Umbilical cord (tissue), 2 donors: ENCODE measurements at places on chromosomes 4 and X.
A peak's percentile ranks its signal among the peaks of the same experiment; 100 is the strongest.

GRCh38 chr4:51942833-51943215 is 77.3 kb downstream of the LRRC66 start:
- no peak for DNase-seq

- DNase-seq: no peak
Observed at GRCh38 chr4:76703123-76703490, 194.8 kb downstream of the SOWAHB start.

DNA sequence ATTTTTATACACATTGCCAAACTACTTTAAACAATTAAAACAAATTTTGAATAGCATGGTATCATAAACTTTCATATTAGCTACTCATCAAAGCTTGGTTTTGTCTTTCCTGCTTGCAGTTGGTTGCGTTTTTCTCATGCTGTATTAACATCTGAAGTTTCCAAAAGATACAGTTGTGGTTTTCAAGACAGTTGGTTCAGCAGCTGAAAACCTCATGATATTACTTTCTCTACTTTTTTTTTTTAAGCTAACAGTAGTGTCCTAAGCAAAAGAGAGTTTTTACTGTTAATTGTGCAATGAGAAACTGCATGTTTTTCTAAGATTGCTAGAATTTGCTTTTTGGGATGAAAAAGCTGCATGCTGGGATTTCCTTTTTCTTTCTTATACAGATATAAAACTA is 15.2 kb downstream of the RUFY3 start:
- no peak for DNase-seq

- DNase-seq: no peak
Observed at GRCh38 chrX:106247162-106247561, 79.1 kb downstream of the PWWP3B start.

- DNase-seq: no peak
Observed at GRCh38 chr4:37393321-37393720, 148.8 kb downstream of the NWD2 start.

DNA sequence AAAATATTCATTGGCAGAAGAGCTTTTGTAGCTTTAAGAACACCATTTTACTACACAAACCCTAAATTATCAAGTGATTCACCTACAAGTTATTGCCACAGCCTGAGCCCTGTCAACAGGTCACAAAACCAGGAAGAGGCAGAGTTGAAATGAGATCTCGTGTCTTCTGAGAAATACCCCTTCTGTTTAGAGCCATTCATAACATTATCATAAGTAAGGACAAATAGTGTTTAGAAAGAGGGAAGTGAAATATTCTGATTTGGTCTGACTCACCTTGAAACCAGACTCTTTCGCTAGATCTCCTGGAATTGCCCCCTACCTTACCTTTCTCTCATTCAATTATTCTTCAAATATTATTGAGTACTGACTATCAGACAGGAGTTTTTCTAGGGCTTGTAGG is 5.9 kb downstream of the ETDB start:
- DNase-seq: no peak

- DNase-seq: no peak
Observed at GRCh38 chr4:185189606-185190305, 14.0 kb downstream of the CFAP97 start.

- DNase-seq: no peak
Observed at GRCh38 chr4:67608027-67608426, 49.5 kb downstream of the STAP1 start.

DNA sequence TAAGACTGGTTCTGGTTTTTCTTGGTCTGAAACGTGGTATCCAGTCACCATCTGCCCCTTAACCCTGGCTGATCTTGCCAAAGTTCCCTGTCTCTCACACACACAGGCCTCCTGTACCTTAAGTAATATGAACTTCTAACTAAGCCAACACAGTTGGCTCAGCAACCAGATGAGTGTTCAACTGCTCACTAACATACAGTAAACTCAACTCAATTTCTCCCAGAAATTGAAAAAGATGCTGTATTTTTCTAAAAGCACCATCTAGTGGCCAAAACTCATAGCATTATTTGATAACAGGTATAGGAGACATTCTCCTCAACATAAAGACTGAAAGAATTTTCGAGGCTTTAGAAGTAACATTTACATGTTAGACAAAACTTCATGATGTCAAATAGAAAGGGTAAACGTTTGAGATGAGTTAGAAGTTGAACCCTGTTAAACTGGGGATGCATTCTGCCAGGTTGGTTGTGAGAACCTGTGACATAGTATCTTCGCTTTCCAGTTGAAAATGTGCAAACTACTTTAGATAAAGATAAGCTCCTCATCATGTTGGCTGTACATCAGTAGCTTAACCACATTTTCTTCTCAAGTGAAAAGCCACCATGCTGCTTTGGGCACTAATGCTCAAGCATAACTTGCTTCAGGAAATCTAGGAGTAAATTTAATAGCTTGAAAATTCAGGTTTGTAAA is 31.2 kb downstream of the CCNI start:
- DNase-seq: peak; percentile 67

DNA sequence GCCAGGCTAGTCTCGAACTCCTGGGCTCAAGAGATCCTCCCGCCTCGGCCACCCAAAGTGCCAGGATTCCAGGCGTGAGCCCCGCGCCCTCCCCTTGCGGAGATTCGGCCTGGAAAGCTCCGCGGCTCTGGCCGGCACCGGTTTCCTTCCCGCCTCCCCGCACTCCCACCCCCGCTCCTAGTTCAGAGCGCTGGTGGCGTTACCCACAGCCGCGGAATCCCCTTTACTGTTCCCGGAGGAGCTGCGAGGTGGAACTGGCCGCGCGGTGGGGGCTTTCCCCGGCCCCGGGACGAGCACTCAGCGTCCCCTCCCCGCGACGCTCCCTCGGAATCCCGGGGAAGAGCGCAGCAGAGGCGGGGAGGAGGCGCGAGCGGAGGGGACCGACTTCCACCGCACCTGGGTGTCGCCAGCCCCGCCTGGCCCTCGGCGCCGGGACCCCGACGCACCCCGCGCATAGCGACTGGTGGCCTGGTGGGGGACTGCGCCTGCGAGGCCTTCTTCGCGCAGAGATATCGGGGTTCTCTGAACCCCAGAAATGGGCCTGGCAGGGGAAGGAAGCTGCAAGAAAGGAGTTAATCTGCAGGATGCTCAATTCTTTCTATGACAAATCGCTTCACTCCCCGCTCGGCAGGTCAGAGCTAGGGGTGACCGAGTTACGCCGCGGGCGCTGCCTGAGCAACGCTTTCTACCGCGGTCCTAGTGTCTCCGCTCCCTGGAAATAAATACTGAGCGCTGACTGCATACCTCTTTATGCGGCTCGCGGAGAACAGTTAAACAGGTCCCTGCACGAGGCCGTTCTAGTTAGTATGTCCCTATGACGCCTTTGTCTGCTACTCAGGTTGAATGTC is 14.6 kb upstream of the SLC25A4 start:
- DNase-seq: no peak

DNA sequence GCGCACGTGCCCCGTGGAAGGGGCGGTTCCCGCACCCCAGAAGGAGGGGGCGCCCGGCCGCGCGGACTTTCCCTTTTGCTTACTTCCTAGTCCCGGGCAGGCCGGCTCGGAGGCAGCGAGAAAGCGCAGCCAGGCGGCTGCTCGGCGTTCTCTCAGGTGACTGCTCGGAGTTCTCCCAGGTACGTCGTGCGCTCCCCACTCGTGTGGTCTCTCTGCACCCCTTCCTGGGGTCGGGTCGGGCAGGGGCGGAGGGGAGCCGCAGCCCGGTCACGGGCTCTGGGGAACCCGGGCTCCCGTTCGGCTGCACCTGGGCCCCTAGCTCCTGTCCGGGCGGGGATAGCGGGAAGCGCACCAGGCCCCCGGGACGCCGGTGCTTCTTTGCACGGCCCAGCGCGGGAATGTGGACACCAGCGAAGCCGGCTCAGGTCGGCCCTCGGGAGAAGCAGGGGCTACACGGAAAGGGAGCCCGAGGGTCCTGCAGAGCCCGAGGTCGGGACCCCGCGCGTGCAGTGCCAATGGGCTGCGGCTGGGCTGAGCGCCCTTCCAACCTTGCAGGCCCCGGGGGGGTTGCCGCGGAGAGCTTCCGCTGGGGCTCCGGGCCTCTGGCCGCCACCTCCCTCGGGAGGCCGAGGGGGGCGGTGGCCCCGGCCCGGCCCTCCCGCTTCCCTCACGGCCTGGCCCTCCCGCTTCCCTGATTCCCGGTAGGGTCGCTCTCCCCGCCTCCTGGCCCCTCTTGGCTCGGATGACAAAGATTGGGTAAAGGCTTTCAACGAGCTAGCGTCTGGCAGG is at the start of gene TLR2:
Gene TLR2, plus strand, starts transcription at position 99 of the 789 bp plus-strand sequence. CDS start 18,628 bp downstream, outside the sequence.
- peak; percentile 45 for DNase-seq

DNA sequence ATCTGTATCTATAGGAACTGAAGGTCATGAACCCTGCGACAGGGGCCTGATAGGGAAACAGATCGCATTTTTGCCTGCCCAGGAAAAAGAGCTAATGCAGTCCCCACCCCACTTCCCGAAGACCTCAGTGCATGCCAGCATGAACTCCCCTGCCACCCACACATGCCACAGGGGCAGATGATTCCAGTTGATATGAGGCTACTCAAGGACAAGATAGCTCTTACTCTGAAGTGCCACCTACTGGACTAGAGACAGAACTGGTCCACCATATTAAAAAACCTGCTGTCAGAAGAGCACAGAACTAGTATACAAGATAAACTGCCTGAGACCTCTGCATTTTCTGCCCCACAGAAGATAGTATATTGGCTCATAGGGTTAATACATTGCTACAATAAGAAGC is 68.0 kb downstream of the YIPF7 start:
- no peak for DNase-seq

DNA sequence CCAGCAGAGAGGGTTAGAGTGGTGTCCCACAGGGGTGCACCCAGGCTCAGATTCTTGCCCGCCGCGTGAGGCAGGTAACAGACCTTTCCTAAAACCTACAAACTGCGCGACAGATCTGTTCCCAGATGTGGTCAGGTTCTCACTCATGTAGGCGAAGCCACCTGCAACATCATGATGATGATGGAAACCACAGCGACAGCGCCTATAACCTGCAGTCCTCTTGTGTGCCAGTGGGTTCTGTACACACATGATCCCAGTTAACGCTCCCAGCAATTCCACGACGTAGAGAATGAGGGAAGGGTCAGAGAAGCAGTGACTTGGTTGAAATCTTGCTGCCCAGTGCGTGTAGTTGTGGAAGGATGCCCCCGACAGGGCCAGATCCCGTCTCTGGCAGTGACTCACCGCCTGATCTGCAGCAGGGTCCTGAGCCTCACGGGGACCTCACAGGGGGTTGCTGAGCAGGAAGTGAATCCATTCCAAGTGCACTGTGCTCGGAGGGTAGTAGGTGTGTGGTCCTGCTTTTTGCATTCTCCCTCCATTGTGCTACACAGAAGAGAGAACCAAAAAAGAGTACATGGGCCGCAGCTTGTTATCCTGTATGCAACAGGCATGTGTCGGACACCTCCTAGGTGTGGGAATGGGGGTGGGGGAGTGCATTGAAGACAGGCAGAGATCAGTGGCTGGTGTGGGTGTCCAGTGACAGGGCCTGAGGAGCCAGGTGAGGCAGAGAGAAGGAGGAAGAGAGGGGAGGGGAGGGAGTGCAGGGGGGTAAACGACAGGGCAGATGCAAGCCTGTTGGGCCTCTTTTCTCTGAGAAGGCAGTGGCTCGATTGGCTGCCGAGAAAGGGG is 66.6 kb downstream of the MTMR1 start:
- DNase-seq: no peak

DNA sequence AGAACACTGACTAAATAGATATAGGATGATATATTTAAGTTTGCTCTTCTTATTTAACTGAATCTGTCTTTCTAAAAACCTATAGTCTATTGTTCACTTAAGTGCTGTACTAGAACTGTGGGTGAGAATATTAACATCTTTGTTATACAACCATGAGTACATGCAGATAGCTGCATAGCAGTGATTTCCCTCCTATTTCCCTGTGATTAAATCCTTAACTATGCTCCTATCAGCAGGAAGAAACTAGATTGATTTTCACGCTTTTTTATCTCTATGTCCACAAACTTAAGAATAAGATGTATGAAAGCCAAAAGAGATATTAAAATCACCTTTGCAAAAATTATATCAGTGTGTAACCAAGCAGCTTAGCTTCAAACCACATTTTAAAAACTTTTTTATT is 11.3 kb upstream of the UGT2A3 start:
- no peak for DNase-seq

- no peak for DNase-seq
Observed at GRCh38 chrX:103477496-103477895, 41.8 kb downstream of the RAB40A start.

DNA sequence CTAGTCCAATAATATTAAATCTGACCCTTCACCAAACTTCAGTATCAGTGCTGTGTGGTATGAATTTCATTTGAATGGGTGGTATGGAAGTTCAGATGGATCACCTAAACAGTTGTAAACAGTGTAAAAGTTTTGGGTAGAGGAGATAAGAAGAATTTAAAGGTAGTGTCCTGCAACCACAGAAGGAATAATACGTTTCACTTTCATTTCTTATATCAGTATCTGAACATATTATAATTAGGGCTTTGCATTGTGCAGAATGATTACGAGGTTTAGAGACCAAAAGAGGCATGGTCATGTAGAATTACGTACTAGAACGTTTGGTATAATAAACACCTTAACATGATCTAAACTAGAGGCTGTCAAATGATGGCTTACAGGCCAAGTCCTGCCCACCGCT is 116.1 kb downstream of the PDLIM5 start:
- DNase-seq: no peak

- DNase-seq: no peak
Observed at GRCh38 chr4:87219632-87220093, 755 bp downstream of the KLHL8 start.

- DNase-seq: peak; percentile 43
Observed at GRCh38 chr4:148445071-148445859, 3.1 kb upstream of the NR3C2 start.

DNA sequence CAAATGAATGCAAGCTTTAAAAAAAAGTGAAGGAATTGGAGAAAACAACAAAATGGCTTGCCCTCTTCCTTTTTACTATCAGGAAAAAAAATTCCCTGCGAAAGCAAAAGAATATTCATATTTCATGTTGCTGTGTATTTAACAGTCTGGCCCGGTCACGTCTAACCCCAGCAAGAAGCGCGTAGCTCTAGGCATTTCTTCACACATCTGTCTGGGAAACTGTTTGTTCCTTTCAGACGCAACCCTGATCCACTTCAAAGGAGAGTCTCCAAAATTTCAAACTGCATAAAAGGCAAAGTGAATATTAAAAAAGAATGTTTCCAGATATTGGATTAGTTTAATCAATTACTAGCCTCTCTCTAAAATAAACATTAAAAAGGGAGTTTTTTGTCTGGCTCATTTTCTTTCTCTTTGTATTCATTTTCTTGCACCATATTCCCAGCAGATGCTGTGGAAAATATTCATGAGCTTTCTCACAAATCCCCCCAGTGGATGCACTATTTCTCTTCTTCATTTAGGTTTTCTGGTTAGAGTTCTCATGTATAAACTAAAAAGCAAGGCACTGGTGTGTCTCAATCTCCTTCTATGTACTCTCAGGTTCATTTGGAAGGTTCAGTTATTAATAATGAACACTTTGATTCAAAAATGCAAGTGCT is 145.3 kb downstream of the MID1 start:
- peak; percentile 50 for DNase-seq

- peak; percentile 47 for DNase-seq
Observed at GRCh38 chrX:9464435-9465371, at the start of gene TBL1X. Gene TBL1X (plus strand): TSS chrX:9465058. CDS start chrX:9653587, 188,529 bp downstream.

DNA sequence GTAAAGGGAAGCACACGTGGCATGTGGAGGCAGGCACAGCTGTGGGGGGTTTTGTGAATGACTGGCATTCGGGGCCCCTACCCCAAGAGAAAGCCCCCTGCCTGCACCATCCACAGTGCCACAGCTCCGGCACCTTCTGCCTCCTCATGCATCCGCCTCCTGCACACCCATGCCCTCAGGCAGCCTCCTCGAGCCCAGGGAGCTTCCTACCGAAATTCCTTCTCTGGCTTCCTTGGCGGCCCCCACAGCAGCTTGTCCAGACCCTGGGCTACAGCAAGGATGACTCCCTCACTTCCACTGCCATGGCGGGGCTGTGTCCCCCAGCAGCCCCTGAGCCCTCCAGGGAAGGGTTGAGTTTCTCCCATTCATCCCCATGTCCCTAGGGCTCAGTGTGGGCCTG is 99.9 kb downstream of the WFS1 start:
- DNase-seq: no peak
